ENCODE measurements at places on chromosomes 7 and 10. TPM values are rescaled to one million over a fixed set of nuclear protein-coding genes. Genes with fewer than 3 reads are reported as not detected.

DNA sequence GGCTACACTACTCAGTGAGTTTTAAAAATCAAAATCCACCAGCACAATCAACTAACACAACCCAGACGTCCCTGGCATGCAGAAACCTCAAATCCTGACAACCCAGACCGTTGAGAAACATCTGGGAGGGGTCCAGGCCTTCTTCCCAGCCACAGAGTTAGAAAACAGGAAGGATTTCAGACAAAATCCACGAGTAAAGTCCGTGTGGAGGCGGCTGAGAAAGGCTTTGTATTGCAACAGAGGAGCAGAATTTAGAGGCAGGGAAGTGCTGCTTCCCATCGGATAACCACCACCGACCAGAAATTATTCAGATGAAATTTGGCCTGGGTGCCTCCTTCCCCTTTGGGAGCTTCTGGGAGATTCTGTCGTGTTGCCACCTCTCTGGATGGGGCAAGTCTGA, 61.5 kb downstream of the TNS3 start:
- DNase-seq, result no peak

- no peak for DNase-seq
These were observed 66.4 kb downstream of the CDHR3 start for GRCh38 chr7:106029451-106029850.

- peak; percentile 57 for DNase-seq
These were observed 16.9 kb downstream of the SVIL start for GRCh38 chr10:29617880-29618340.

- DNase-seq, result no peak
These were observed 77.5 kb upstream of the SP8 start for GRCh38 chr7:20864221-20864620.

DNA sequence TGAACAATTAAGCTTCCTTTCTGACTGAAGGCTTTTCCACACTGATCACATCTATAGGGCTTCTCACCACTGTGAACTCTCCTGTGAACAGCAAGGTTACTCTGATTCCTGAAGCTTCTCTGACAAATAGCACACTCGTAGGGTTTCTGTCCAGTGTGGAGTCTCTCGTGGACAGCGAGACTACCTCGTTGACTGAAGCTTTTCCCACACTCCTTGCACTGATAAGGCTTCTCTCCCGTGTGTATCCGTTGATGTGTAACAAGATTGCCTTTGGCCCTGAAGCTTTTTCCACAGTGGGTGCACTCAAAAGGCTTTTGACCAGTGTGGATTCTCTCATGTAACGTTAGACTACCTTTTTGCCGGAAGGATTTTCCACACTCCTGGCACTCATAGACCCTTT, 4.4 kb downstream of the ZNF32 start:
- DNase-seq, result no peak

DNA sequence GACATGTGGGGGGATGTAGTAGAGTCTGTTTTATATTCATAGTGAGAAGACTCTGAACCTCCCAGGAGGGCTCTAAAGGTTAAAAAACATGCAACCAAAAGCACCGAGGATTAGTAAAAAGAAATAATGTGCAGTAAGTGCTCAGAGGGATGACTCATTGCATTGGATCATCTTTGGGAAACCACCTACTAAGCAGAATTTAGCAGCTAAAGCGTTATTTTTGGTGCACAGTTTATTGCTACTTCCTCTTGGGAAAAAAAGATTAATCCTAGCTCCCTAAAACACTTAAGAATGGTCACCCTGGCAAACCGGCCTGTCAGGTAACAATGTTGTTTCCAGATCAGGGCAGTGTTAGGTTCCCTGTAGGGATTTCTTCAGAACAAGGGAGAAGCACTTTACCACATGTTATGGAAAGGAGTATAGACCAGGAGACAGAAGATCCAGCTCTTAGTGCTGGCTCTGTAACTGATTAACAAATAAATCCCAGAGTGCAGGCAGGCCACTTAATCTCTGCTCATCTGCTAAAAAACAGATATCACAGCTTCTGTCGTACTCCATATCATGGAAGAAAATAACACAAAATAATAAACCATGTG, 44.8 kb upstream of the FAM133B start:
- no peak for DNase-seq

GRCh38 chr10:95391164-95391563, 100.4 kb upstream of the PDLIM1 start:
- DNase-seq, result no peak

GRCh38 chr10:121848082-121848481, 79.7 kb downstream of the ATE1 start:
- DNase-seq, result no peak

DNA sequence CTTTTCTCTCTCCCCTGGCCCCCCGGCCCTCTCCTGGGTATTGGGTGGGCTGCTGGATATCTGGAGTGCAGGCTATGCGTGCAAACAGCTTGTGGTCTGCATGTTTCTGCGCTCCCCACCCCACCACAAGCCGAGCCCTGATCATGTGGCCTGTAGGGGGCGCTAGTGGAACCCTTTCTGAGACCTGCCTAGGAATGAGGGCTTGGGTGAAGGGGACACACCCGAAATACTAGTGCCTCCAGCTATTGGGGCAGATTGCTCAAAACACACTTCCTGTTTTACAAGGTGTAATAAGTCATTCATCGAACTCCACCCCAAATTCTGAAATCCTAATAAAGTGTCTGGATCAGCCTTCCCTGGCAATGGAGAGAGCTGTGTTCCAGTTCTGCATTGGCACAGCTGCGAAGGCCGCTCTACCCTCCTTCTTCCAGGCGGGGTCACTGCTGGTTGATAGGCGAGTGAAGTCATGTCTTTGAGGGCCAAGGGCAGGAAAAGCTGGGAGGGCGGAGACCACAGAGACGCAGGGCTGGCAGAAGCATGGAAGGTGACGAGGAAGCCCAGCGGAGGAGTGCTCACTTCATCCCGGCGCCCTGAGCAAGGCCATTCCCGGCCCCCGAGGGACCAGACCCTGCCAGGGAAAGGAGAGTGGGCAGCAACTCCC, 19.8 kb upstream of the PRRT4 start:
- DNase-seq, result no peak

DNA sequence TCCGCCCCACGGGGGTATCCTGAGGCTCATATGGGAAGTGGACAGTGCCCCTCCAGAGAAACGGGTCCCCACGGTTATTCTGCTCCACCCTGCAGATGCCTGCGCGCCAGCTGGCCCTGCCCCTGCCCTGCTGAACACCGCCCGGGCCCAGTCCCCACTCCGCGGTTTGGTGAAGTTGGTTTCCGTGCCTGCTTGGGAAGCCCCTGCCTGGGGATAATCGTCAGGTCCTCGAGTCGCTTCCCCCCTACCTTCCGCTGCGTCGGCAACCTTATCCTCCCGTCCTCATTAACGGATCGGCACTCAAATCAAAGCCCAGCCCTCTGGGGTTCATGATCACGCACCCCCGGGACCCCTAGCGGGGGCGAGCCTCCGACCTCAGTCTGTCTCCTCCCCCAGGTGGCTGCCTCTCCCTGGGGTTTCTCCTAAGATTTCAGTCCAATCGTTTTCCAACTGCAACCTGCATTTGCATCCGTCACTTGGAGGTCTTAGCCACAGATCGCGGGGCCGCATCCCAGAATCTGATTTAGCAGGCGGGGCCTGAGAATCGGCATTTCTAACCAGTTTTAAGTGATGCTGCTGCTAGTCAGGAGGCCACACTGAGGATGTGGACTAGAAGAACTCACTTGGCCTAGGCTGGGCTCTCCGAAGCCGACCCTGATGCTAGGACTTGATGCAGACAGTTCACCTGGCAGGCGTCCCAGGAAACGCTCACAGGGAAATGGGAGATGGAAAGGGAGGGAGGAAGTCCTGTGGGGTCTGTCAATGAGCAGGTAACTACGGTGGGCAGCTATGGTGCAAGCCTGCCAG, 27.6 kb downstream of the WDR86 start:
- DNase-seq, result no peak

- no peak for DNase-seq
These were observed 359.3 kb downstream of the SH2D4B start for GRCh38 chr10:80896959-80897358.

Gene ACTL6B
- total RNA-seq, result not detected

Gene ZNF727
- 1.1 TPM for total RNA-seq
